ENCODE measurements at places on chromosomes 6 and 20.

GRCh38 chr20:47125508-47125757, 230.8 kb downstream of the EYA2 start:
- no peak overlapping the region for H3K27ac ChIP-seq
- H3K36me3 ChIP-seq = no peaks in the 10 kb centered on the region
- DNase-seq = no peak

DNA sequence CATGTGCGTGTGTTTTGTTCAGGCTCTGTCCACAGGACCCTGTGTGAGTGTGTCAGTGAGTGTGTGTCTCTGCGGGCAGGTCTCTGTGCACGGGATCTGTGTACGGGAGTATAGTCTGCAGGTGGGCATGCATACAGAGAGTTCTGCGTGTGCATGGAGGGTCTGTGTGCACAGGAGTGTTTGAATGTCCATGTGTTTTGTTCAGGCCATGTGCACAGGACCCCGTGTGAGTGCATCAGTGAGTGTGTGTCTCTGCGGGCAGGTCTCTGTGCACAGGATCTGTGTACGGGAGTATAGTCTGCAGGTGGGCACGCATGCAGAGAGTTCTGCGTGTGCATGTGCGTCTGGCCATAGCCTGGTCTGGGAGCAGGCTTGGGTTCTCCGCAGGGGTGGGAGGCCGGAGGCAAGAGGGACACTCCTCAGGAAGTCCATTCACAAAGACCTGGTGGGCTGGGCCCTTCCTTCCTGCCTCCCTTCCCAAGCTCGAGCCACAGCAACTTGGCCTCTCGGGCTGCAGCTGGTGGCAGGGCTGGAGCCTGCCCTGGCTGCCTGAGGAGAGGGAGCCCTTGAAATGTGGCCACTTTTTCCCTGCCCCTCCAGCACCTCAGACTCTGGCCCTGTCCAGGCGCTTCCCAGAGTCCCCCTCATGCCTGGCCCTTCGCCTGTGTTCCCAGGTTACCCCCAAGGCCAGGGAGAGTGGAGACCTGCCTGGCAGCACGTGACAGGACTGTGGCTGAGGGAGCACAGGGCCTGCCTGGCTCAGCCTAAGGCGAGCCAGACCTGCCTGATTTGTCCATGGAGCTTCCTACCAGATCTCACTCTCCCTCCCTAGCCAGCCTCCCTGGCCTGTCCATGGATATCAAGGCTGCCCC, 6.8 kb downstream of the HSPA12B start:
- peaks cover 17% of the 10 kb centered on the region for H3K27me3 ChIP-seq
- H3K27ac ChIP-seq = no peak overlapping the region

GRCh38 chr20:56718816-56719215, 89.7 kb downstream of the TFAP2C start:
- no peaks in the 10 kb centered on the region for H3K36me3 ChIP-seq
- H3K27ac ChIP-seq = no peak overlapping the region
- H3K4me1 ChIP-seq = no peaks in the 10 kb centered on the region
- no peak overlapping the region for H3K4me3 ChIP-seq

- no peak for DNase-seq
- no peak overlapping the region for H3K27ac ChIP-seq
- H3K27me3 ChIP-seq = peaks cover 3% of the 10 kb centered on the region
- H3K4me3 ChIP-seq = no peak overlapping the region
Observed at GRCh38 chr6:45837541-45838200, 178.0 kb downstream of the CLIC5 start.

GRCh38 chr6:166595061-166595780, 8.7 kb upstream of the RAMACL start:
- peaks cover 7% of the 10 kb centered on the region for H3K36me3 ChIP-seq
- H3K27me3 ChIP-seq = peaks cover 3% of the 10 kb centered on the region
- DNase-seq = no peak
- H3K4me3 ChIP-seq = no peak overlapping the region
- H3K27ac ChIP-seq = no peak overlapping the region

DNA sequence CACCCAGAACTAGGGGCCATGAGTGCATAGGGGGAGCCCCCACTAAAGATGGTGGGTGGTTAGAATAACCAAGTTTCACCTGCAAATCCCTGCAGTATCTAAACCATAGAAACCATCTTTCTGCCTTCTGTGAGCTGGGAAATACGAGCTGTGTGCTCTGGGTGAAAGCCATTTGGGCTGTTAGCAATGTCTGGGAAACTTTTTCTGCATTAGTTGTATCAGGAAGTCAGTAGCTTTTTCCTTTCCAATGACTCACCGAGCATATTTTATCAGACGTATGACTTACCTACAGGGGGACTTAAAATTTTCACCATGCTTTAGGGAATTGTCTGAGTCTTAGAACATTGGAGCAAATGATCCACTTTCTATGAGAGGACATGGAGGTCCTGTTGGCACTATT, 584.0 kb downstream of the QKI start:
- peaks cover 7% of the 10 kb centered on the region for H3K27me3 ChIP-seq
- no peaks in the 10 kb centered on the region for H3K36me3 ChIP-seq
- no peak for DNase-seq
- no peaks in the 10 kb centered on the region for H3K4me1 ChIP-seq
- H3K4me3 ChIP-seq = no peak overlapping the region
- no peak overlapping the region for H3K27ac ChIP-seq

GRCh38 chr6:16345449-16346330, 107.3 kb downstream of the GMPR start:
- peaks cover 3% of the 10 kb centered on the region for H3K4me1 ChIP-seq
- no peak overlapping the region for H3K4me3 ChIP-seq
- H3K27me3 ChIP-seq = no peaks in the 10 kb centered on the region
- DNase-seq = no peak
- peaks cover 3% of the 10 kb centered on the region for H3K36me3 ChIP-seq

DNA sequence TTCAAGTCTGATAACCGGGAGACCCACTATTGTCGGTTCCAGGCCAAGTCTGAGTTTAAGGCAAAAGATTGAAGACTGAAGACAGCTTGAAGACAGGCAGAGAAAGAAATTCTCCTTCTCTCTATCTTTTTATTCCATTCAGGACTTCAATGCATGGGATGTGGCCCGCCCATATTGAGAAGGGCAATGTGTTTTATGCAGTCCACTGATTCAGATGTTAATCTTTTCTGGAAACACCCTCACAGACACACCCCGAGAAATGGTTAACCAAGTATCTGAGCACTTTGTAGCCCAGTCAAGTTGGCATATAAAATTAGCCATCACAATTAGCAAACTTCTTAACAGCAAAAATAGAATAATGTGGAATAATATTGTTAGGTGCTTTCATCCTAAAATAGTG, 75.5 kb upstream of the FABP7 start:
- no peaks in the 10 kb centered on the region for H3K36me3 ChIP-seq
- peaks cover 5% of the 10 kb centered on the region for H3K27me3 ChIP-seq
- no peak overlapping the region for H3K27ac ChIP-seq
- no peak for DNase-seq

DNA sequence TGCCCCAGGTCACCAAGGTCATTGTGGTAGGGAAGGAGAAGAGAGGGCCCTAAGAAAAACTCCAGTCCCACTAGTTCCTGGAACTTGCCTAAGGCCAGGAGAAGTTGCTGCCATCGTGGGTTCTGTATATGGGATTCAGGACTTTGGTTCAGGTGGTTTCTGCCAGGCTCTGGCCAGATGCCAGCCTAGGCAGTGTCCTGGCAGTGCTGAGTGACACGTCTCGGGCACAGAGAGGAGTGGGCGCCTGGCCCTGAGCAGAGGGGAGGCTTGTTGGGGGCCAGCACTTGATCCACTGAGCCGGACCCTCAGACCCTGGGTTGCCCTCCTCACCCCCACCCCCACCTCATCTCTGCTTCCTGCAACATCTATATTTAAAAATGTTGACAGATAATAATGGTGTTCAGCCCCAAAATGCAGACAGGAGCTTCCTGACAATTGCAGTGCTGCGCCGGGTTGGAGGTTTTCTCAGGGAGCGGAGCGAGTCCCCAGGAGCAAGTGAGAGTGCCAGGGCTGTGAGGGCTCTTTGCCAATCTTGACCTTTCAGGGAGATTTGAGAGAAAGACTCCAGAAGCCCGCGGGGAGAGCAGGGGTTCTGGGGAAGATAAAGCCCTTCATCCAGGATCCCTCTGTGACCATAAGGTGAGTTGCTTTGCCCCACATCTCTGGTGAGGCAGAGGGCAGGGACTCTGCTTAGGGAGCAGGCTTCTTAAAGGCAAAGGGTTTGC, 71.9 kb downstream of the PHACTR3 start:
- no peaks in the 10 kb centered on the region for H3K36me3 ChIP-seq
- peaks cover 6% of the 10 kb centered on the region for H3K27me3 ChIP-seq
- H3K4me1 ChIP-seq = no peaks in the 10 kb centered on the region
- no peak overlapping the region for H3K27ac ChIP-seq
- no peak for DNase-seq

- no peak overlapping the region for H3K4me3 ChIP-seq
- peaks cover 26% of the 10 kb centered on the region for H3K27me3 ChIP-seq
- H3K4me1 ChIP-seq = peaks cover 3% of the 10 kb centered on the region
- no peak for DNase-seq
Observed at GRCh38 chr20:36341331-36342020, 35.3 kb downstream of the DLGAP4 start.

DNA sequence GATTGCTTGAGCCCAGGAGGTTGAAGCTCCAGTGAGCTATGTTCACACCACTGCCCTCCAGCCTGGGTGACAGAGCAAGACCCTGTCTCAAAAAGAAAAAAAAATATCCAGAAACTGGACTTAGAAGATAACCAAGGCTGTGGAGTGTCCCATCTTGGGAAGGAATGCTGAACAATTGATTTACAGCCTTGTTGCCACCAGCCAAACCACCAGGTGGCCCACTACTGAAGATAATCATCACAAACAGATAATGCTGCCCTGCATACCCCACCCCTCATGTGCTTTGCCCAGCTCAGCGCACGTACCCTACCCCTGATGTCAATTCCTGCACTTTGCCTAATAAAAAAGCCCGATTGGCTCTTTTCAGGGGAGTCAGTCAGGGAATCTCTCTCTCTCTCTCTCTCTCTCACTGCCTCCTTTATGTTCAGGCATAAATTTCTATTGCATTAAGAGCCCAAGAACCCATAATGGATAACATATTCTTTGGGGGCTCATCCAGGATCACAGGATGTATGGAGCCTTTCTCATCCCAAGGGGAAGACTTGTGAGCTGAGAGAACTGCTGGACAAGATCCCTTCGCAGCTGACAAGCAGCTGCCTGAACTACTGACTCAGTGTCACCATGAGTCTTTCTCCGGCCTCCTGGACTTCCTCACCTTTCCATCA, 166.4 kb downstream of the CD24 start:
- no peak overlapping the region for H3K27ac ChIP-seq
- H3K4me3 ChIP-seq = no peak overlapping the region
- peaks cover 26% of the 10 kb centered on the region for H3K36me3 ChIP-seq
- no peak for DNase-seq
- no peaks in the 10 kb centered on the region for H3K27me3 ChIP-seq
- H3K4me1 ChIP-seq = peaks cover 4% of the 10 kb centered on the region

- H3K36me3 ChIP-seq = no peaks in the 10 kb centered on the region
- no peak overlapping the region for H3K4me3 ChIP-seq
- H3K4me1 ChIP-seq = peaks cover under 1% of the 10 kb centered on the region
- no peak overlapping the region for H3K27ac ChIP-seq
Observed at GRCh38 chr20:43831481-43832065, 83.1 kb upstream of the TOX2 start.

DNA sequence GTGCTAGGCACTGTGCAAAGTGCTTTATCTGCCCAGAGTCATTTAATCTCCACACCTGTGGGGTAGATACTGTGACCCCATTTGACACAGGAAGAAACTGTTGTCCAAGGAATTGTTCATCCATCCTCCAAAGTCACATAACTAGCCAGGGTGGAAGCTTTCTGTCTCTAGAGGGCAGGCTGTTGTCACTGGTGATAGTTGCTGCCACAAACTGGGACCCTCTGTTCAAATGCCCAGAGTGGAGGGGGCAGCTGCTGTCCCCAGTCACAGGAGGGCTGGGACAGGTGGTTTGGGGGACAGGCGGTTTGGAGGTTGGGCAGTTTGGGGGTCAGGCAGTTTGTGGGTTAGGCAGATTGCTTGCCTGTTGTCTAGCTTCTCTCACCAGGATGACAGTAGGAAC, 16.1 kb upstream of the TMEM242 start:
- no peaks in the 10 kb centered on the region for H3K36me3 ChIP-seq
- DNase-seq = no peak
- H3K4me3 ChIP-seq = no peak overlapping the region
- peaks cover 2% of the 10 kb centered on the region for H3K4me1 ChIP-seq
- peaks cover 9% of the 10 kb centered on the region for H3K27me3 ChIP-seq

DNA sequence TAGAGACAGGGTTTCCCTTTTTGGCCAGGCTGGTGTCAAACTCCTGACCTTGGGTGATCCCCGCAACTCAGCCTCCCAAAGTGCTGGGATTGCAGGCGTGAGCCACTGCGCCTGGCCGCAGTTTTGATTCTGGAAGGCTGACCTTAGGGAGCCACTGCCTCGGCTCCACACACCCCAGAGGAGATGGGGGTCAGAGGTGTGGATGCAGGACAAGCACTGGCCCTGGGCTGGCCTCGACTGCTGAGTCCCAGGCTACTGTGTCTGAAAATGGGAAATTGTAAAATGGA, 1.5 kb downstream of the ZBP1 start:
- peaks cover 9% of the 10 kb centered on the region for H3K36me3 ChIP-seq
- peak overlapping the region; percentile 88 for H3K4me3 ChIP-seq
- H3K27me3 ChIP-seq = no peaks in the 10 kb centered on the region

DNA sequence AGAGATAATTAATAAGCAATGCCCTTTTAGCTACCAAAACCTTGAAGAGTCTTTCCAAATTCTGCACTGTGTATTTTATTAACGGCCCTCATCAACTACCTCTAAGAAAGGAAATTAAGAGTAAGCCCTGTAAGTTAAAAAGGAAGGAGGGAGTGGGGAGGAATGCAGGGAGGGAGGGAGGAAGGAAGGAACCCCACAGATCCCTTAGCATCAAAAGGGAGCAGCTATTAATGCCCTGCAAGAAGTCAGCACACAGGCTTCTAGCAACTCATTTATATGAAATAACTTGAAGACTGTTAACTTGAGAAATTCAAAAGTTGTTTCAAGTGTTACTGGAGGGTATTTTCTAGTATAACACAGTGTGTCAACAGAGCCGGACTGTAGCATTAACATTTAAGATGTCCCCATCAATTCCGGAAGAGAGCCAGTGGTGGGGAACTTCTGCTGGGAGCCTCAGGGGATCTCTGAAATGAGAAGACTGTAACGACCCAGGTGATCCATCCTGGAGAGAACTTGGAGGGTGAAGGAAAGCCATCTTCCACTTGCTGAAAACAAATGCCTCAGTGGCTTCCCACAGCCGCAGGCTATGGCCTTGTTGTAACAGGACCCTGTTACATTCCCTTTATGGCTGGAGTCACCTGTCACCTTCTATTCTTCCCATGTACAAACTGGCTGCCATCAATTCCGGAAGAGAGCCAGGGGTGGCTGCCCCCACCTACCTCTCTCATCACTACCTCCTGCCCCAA, 33.2 kb downstream of the SLC22A23 start:
- no peaks in the 10 kb centered on the region for H3K4me1 ChIP-seq
- H3K27ac ChIP-seq = no peak overlapping the region
- H3K27me3 ChIP-seq = peaks cover 19% of the 10 kb centered on the region
- H3K36me3 ChIP-seq = no peaks in the 10 kb centered on the region

All from memory B cell (primary cell).